NCI-H1105 treated with DMSO at 0.1 percent for 48 hours (cell line): ENCODE measurements at places on chromosomes 7 and 10.

DNA sequence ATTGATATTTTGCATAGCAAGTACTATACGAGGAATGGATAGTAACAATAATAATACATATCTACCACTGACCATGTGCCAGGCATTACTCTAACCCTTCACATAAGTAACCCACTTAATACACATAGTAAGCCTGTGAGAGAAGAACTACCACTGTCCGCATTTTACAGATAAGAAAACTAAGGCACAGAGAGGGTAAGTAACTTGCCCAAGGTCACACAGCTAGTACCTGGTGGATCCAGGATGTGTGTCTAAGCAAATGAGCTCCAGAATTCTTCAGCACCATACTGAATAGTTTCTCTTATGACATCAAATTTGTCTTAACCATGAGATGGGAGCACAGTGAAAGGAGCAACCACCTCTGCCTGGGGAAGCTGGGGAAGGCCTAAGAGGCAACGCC is 10.2 kb downstream of the CRTAC1 start:
- DNase-seq = no peak

DNA sequence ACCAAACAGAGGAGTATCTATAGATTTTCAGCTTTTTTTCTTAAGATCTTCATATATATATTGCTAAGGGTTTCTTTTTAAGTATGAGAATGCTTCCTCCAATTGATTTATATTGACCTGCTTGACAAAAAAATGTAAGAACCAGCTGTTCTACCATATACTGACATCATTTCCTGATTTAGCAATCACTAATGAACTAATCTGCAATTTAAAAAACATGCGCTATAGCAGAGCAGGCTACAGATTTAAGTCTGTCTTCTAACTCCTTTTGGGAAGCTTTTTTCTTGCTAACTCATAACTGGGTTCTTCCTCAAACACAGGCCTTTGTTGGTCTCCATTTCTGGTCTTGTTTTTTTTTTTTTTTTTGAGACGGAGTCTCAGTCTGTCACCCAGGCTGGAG is 33.2 kb downstream of the ABCC2 start:
- no peak for DNase-seq

- DNase-seq = no peak
These were observed 56.1 kb downstream of the CDK1 start for GRCh38 chr10:60834401-60834800.

- DNase-seq = no peak
These were observed 295.5 kb downstream of the AHR start for GRCh38 chr7:17593819-17594419.

- DNase-seq = no peak
These were observed 1151.0 kb upstream of the PHF14 start for GRCh38 chr7:9822458-9823290.

- no peak for DNase-seq
These were observed 621 bp upstream of the MORN4 start for GRCh38 chr10:97633921-97634320.
